ENCODE measurements at places on chromosomes 7 and 10.

- DNase-seq: no peak
These were observed 66.8 kb downstream of the POU6F2 start for GRCh38 chr7:39044489-39044888.

GRCh38 chr10:77391605-77392235, 245.9 kb downstream of the KCNMA1 start:
- peak; percentile 79 for DNase-seq

DNA sequence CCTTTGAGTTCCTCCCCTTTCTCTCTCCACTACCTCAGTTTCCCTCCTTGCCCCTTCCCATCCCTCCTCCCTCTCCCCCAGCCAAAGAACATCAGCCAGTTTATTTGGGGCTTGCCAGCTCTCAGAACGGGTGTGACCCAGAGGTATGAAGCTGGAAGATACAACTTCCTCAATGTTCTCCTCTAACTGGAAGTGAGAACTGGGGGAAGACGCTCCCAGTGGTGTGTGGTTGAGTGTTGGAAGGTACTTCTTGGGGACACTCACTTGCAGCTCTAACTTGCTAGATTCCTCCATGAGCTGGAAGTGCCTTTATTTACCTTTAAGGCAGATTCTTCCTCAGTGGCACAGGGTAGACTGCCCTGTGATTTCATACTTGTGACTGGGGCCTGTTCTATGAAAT, 110.5 kb upstream of the HABP2 start:
- DNase-seq: no peak

DNA sequence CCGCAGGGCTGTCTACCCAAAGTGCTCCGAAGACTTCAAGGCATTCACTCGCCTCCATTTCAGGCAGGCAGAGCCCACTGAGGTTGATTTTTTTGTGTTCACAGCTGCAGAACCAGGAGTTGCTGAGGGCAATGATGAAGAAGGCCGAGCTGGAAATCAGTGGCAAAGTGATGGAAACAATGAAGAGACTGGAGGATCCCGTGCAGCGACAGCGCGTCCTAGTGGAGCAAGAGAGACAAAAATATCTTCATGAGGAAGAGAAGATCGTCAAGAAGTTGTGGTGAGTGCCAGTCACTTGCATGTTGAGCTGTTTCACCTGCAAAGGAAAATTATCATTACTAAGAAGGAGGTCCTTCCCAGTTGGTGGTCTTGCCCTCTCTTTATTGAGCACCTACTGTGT, 210.5 kb downstream of the ARHGAP21 start:
- peak; percentile 47 for DNase-seq

DNA sequence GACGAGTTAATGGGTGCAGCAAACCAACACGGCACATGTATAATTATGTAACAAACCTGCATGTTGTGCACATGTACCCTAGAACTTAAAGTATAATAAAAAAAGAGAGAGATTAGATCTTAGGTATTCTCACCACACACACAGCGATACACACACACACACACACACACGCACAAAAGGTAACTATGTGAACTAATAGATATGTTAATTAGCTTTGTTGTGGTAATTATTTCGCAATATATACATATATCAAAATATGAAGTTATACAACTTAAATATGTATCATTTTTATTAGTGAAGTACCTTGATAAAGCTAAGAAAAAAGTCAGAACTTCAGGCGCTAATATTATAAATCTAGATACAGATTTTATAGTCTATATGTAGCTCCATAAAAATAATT, 849.2 kb downstream of the IPMK start:
- no peak for DNase-seq

- DNase-seq: no peak
These were observed 61.4 kb upstream of the NME8 start for GRCh38 chr7:37786741-37787569.
